T-helper 17 cell (primary cell): ENCODE measurements at places on chromosomes 2 and 18.

DNA sequence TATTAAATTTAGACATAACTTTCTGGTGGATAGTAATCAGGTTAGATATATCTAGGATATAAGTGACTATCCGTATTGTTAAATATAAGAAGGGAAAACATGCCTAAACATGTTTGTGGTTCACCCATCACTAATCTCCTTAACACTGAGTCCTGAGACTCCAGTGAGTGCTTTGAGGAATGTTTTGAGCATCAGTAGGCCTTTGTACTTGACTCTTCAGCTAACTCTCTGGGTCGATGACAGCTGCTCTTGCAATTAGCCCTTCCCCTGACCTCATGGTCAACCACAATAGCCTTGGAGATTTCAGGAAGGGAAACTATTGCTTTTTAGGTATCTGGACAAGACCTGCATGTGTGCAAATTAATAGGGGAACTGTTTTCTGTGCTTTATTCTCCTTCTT, 716.8 kb downstream of the EPHA4 start:
- DNase-seq: no peak

GRCh38 chr2:215895330-215895729, 118.0 kb downstream of the MREG start:
- no peak for DNase-seq

DNA sequence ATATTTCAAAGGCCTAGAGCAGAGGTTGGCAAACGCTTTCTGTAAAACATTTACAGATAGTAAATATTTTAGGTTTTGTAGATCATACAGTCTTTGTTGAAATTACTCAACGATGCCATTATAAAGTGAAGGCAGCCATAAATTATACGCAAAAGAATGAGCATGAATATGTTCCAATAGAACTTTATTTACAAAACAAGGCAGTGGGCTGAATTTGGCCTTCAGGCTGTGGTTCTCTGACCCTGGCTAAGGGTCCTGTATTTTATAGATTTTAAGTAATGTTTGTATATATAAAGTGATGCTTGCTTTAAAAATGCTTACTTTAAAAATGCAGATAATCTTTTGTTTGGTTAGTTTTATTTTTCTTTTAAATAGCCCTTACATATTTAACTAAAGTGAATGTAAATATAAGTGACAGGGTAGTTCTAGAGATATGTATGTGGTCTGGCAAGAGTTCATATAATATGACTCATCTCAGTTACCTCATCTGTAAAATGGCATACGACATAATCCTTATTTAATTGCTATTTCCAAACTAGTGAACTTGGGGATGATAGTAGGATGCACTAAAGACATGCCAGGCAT, 51.7 kb upstream of the ATP5MC3 start:
- no peak for DNase-seq

GRCh38 chr2:150280231-150280630, 207.2 kb downstream of the RND3 start:
- no peak for DNase-seq
